ENCODE measurements at places on chromosomes 3 and 15.

GRCh38 chr3:32406486-32407408, 15.1 kb downstream of the CMTM7 start:
- DNase-seq, result peak; percentile 35
- no peak overlapping the region for H3K4me3 ChIP-seq
- H3K27me3 ChIP-seq, result no peaks in the 10 kb centered on the region
- H3K4me1 ChIP-seq, result no peaks in the 10 kb centered on the region
- no peaks in the 10 kb centered on the region for H3K36me3 ChIP-seq

DNA sequence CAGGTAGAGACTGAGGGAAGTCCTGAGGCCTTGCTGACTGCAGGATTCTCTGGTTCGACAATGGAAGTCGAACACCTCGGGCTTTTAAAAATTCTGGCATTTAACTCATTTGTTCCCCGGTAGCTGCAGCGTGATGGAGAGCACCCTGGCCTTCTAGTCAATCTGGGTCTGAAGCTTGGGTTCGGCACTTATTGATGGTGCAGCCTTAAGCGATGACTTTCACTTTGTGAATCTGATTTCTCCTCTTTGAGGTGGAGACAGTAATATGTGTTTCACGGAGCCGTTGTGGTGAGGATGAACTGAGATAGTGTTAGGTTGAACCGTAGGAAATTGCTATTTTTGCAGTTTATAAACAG, 621 bp upstream of the PARP6 start:
- H3K27ac ChIP-seq, result peak overlapping the region; percentile 27
- H3K4me1 ChIP-seq, result no peaks in the 10 kb centered on the region
- peak overlapping the region; percentile 84 for H3K4me3 ChIP-seq

GRCh38 chr3:168548719-168549118, 453.0 kb upstream of the GOLIM4 start:
- no peak overlapping the region for H3K4me3 ChIP-seq
- no peak overlapping the region for H3K27ac ChIP-seq
- H3K27me3 ChIP-seq, result no peaks in the 10 kb centered on the region
- DNase-seq, result no peak
- no peaks in the 10 kb centered on the region for H3K36me3 ChIP-seq
- H3K4me1 ChIP-seq, result peaks cover 11% of the 10 kb centered on the region

DNA sequence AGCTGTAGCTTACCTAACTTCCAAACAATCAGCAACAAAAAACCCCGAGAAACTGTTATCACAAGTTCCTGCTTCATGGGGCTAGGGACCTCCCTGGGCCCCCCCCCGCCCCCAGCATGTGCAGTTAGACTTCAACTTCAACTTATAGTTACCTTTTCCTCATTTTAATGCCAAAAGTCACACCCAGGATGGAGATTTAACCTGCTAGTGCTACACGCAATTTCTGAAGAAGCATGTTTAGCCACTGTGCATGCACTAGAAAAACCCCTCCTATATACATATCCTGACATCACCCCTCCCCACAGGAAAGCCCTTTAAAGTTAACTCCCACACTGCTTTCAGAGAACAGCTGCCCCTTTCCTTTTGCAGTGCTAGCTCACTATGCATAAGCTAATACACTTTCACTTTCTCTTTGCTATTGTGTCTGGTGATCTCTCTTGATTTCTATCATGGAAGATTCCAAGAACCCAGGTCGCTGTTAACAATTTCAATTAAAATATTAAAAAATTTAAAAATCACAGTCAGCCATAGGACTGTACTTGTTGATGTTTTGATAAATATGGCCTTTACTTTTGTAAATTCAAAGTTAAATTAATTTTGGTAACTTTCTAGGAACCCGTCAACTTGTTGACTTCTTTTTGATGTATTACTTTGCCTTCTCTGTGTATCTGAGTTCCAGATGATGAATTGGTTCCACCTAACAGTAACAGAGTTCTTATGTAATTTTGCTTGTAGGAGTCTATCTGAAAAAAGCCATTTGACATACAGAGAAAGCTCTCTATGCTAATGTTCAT, 75.2 kb upstream of the ACAD9 start:
- no peak overlapping the region for H3K4me3 ChIP-seq
- no peaks in the 10 kb centered on the region for H3K27me3 ChIP-seq
- peaks cover 4% of the 10 kb centered on the region for H3K4me1 ChIP-seq
- no peak overlapping the region for H3K27ac ChIP-seq
- peaks cover 56% of the 10 kb centered on the region for H3K36me3 ChIP-seq

DNA sequence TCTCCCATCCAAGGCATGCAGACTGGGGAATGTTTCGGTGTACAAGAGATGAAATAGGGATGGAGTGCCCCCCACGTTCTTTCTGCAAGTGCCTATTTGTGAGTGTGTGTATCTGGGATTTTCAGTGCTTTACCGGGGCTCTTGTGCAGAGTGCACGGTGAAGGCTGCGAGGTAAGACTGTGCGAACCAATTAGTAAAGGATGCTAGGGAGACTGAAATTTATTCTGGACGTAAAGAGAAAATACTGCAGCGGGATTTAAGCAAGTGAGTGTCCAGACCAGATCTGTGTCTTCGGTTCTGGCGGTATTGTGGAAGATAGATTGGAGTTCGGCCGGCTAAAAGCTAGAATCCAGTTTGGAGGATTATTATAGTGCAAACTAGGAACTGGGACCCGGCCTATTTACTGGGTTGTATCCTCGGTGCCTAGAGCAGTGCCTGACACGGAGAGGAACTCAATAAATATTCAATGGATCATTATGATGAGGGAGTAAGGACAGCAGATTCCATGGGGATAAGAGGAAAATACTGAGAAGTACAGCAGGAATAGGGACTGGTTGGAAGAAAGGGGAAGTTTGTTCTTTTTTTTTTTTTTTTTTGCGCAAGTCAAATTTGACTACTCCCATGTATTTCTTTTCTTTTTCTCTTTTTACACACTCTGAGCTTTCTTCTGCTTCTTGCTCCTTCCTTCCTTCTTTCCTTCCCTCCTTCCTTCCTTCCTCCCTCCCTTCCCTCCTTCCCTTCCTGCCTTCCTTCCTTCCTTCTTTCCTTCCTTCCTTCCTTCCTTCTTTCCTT, 580 bp upstream of the MAGEF1 start:
- H3K4me1 ChIP-seq, result peaks cover 10% of the 10 kb centered on the region
- peak overlapping the region; percentile 64 for H3K4me3 ChIP-seq
- no peak for DNase-seq
- H3K36me3 ChIP-seq, result peaks cover 8% of the 10 kb centered on the region
- H3K27me3 ChIP-seq, result no peaks in the 10 kb centered on the region

GRCh38 chr15:72404841-72405240, 6.7 kb downstream of the TMEM202 start:
- DNase-seq, result no peak
- H3K27me3 ChIP-seq, result no peaks in the 10 kb centered on the region
- H3K4me1 ChIP-seq, result no peaks in the 10 kb centered on the region
- H3K36me3 ChIP-seq, result no peaks in the 10 kb centered on the region

GRCh38 chr3:176650478-176650877, 546.8 kb downstream of the TBL1XR1 start:
- H3K27ac ChIP-seq, result no peak overlapping the region
- no peaks in the 10 kb centered on the region for H3K27me3 ChIP-seq
- H3K4me3 ChIP-seq, result no peak overlapping the region

- H3K4me3 ChIP-seq, result no peak overlapping the region
- no peak for DNase-seq
- H3K27me3 ChIP-seq, result no peaks in the 10 kb centered on the region
- H3K36me3 ChIP-seq, result peaks cover 3% of the 10 kb centered on the region
Observed at GRCh38 chr15:85760049-85760448, 34.7 kb downstream of the KLHL25 start.

GRCh38 chr15:77764095-77764494, 131.4 kb upstream of the LINGO1 start:
- no peak overlapping the region for H3K4me3 ChIP-seq
- no peak for DNase-seq
- no peak overlapping the region for H3K27ac ChIP-seq
- no peaks in the 10 kb centered on the region for H3K4me1 ChIP-seq
- no peaks in the 10 kb centered on the region for H3K36me3 ChIP-seq
- H3K27me3 ChIP-seq, result peaks cover 5% of the 10 kb centered on the region

GRCh38 chr3:10601857-10602230, 96.5 kb upstream of the ATP2B2 start:
- H3K27ac ChIP-seq, result no peak overlapping the region
- H3K4me1 ChIP-seq, result no peaks in the 10 kb centered on the region
- no peak overlapping the region for H3K4me3 ChIP-seq
- DNase-seq, result no peak
- H3K27me3 ChIP-seq, result peaks cover 2% of the 10 kb centered on the region
- no peaks in the 10 kb centered on the region for H3K36me3 ChIP-seq
